Hematopoietic multipotent progenitor cell treated with erythropoietin and hydrocortisone succinate and interleukin-3 and kit ligand, for 8 days (in vitro differentiated cells): ENCODE measurements at places on chromosomes 13 and 19.
A peak's percentile ranks its signal among the peaks of the same experiment; 100 is the strongest.

- peak; percentile 82 for DNase-seq
Observed at GRCh38 chr19:50537769-50538230, 24.1 kb upstream of the ASPDH start.

DNA sequence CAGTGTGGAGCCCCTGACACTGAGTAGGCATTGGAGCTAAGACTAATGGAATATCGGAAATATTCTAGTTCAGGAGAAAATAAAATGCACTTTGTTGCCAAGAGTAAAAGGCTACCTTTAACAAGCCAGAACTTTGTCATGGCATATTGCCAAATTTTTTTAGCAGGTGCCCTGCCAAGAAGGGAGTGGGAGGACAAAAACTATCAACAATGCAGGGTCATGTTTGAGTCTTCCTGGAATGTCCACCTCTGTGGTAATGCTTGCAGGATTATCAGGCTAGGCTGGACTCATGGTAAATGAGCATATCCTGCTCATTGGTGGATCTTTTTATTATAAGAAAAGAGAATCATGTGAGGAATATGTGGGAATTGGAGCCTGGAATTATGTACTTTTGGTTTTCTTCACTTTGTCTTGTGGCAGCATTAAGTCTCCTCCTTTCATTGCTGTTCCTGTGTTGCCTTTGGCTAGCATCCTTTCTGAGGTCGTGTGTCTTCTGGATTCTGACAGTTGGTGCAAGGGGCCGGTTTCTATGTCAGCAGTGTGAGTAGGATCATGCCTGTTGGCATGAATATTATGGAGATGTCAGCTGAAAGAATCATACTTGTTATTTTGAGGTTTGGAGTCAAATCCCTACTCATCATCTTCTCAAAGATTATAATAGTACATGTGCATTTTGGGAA, 122.9 kb upstream of the SPRY2 start:
- no peak for DNase-seq

GRCh38 chr19:38596057-38596981, 21.4 kb downstream of the MAP4K1 start:
- no peak for DNase-seq

- DNase-seq = peak; percentile 38
Observed at GRCh38 chr13:36344173-36344572, 2.0 kb downstream of the SPART start.

DNA sequence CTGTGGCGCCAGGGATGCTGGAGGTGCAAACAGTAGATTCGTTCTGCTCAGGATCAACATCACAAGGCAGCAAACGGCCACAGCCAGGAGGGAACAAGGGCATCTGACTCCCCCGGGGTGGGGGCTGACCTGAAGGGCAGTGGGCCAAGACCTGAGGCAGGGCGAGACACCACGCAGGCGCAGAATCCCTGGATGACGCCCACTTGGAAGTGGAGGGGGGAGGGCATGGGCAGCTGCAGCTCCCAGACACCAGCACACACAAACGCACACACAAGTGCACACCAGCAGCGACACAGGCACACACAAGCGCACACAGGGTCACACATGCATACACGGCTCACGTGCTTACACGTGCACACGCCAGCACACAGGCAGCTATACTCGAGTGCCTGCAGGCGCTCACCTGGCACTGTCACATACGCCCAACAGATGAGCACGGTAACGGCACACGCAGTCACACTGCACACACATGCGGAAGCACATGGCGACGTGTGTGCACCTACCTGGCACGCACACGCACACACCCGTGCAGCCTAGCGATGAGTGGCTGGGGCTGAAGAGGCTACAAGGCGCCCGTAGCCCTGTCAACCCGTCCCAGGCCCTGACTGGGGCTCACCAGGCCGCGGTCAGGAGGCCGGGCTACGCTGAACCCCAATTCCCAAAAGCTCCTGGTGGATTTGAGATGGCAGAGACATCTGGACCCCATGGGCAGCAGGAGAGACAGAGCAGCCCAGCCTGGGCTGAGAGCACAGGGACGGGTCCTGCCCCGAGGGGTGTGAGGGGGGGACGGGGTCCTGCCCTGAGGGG, 5.5 kb downstream of the C2CD4C start:
- no peak for DNase-seq

DNA sequence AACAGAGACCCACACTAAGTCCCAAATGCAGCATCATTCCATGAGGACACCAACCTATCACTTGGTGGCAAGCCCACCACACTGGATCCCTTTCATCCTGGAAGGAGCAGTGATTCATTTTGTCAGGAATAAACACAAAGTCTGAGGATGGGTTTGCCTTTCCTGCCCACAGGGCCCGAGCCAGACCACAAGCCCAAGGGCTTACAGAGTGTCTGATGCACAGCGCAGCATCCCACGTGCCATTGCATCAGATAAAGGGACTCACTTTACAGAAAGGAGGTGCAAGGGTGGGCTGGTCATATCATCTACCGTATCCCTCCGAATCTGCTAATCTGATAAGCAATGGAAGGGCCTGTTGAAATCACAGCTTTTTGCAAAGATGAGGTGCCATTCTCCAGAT, 12.2 kb upstream of the KCTD15 start:
- DNase-seq = no peak

GRCh38 chr19:18304458-18305310, 18.2 kb downstream of the LSM4 start:
- peak; percentile 79 for DNase-seq

DNA sequence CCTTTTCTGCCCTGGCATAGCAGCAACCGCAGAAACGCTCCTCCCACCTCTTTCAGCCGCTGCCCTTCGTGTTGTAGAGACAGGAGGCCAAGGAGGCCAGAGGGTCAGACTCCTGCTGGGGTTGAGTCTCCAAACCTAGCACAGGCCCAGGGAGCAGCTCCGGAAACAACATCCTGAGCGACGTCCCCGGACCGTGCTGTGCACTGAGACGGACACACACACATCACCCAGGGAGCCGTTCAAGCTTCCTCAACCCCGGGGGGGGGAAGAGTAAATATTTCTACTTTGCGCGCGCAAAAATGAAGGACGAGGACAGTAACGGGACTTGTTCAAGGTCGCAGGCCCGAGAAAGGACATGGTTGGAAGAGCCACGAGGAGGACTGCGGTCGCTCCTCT, 657 bp downstream of the ZNF550 start:
- DNase-seq = peak; percentile 48

DNA sequence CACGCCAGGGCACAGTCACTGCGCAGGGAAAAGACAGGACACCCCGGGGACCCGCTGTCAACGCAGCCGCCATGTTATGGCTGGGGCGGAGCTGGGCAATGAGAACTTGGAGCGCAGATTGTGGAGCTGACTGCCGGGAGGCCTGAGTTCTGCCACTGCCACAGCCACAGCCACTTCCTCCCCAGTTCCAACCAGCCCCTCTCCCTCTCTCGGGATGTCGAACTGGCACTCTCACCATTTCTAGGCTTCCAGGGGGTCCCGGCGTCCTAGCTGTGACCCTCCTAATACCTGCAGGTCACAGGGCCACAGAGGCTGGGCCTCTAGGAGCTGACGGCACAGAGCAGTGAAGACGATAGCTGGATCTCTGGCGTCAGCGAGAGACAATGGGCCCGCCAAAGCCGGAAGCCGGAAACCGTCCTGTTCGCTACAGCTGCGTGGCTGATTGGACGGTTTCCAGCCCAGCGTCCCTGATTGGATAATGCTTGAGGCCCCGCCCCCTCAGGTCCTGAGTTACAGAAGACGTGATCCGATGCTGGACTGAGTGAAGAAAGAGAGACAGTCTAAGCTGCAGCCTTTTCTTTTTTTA, at the start of gene ZNF506:
ZNF506 (minus strand) TSS at position 385 of the 586 bp plus-strand sequence; CDS start at position 238, 147 bp downstream.
- DNase-seq = peak; percentile 91

- peak; percentile 35 for DNase-seq
Observed at GRCh38 chr13:100721885-100722512, 47.4 kb upstream of the TMTC4 start.

- DNase-seq = no peak
Observed at GRCh38 chr13:113998781-113999617, 25.1 kb upstream of the C13orf46 start.

- no peak for DNase-seq
Observed at GRCh38 chr19:41529484-41530183, 46.3 kb upstream of the CEACAM21 start.

- no peak for DNase-seq
Observed at GRCh38 chr13:30442926-30443325, 20.6 kb downstream of the UBE2L5 start.

- DNase-seq = no peak
Observed at GRCh38 chr13:110331362-110331761, 24.3 kb downstream of the COL4A2 start.

- DNase-seq = no peak
Observed at GRCh38 chr13:96783057-96783456, 211.2 kb downstream of the OXGR1 start.

- no peak for DNase-seq
Observed at GRCh38 chr19:15998166-15998565, 49.4 kb downstream of the OR10H4 start.

DNA sequence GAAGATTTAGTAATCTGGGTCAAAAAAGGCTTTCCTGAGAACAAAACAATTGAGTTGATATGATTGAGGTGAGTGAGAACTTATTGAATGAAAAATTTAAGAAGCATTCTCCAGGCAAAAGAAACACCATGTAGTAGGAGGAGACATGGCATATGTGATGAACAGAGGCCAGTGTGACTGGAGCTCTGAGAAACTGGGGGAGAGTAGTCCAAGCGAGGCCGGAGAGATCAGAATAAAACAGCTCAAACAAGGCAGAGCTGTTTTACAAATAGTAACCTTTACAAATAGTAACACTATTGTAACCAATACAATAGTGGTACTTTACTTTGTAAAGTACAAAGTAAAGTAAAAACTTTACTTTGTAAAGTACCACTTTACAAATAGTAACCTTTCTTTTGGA, 1159.1 kb downstream of the PCDH9 start:
- DNase-seq = no peak

DNA sequence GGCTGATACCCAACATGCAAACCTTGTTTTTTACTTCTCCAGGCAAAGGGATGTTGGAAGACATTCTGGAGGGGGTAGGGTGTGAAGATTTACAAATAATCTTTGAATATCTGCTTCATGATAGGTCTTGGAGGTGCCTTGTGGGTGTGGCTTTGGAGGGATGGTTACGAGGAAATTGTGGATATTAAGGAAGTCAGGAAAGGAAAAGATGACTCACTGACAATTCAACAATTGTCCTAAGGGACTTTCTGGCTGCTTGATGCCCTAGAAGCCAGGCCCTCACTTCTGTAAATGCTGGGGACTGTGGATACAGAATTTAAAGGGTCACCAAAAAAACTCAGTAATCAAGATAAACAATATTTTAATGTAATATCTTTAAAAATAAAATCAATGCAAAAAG, 37.4 kb upstream of the ZNF527 start:
- DNase-seq = no peak

DNA sequence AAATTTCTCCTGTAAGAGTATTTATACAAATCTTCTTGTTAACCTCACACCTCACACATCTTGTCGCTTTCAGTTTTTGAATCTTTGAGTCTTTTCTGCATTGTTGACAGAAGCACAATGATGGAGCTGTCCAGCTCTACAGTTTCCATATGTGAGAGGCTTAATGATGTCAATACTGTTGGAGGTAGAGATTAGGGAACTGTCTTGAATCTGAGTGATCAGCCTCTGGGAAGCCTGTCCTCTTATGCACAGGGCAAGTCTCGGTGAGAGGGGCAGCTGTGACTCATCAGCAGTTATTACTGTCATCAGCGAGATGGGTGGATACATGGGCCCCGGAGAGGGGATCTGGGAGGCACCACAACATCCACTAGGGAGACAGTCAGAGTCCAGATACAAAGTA, 4.6 kb upstream of the ITGBL1 start:
- no peak for DNase-seq

- no peak for DNase-seq
Observed at GRCh38 chr13:26855071-26855470, 94.5 kb upstream of the GPR12 start.

- no peak for DNase-seq
Observed at GRCh38 chr13:55893540-55893939, 1247.2 kb upstream of the PRR20A start.

- DNase-seq = no peak
Observed at GRCh38 chr13:79645569-79645968, 164.6 kb downstream of the NDFIP2 start.

- no peak for DNase-seq
Observed at GRCh38 chr13:97253581-97254293, 31.6 kb downstream of the MBNL2 start.

- DNase-seq = no peak
Observed at GRCh38 chr19:46803555-46803954, 15.2 kb upstream of the SLC1A5 start.

DNA sequence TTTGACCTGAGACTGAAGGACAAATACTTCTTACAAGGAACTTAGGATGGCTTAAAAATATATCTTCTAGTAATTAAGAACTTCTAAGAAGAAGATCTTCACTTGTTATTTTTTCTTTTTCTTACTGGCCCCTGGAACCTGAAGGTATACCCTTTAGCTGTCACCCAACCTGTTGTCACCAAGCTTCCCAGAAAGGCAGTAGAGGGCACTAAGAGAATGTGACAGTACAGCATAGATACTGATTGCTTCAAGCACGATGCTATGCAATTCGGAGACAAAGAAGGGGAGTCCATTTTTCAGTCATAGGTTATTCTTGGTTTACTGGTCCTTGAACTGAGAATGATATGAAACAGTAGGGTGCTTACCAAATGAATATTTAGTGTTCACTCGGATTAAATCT, 208.3 kb upstream of the PCDH9 start:
- DNase-seq = peak; percentile 29

DNA sequence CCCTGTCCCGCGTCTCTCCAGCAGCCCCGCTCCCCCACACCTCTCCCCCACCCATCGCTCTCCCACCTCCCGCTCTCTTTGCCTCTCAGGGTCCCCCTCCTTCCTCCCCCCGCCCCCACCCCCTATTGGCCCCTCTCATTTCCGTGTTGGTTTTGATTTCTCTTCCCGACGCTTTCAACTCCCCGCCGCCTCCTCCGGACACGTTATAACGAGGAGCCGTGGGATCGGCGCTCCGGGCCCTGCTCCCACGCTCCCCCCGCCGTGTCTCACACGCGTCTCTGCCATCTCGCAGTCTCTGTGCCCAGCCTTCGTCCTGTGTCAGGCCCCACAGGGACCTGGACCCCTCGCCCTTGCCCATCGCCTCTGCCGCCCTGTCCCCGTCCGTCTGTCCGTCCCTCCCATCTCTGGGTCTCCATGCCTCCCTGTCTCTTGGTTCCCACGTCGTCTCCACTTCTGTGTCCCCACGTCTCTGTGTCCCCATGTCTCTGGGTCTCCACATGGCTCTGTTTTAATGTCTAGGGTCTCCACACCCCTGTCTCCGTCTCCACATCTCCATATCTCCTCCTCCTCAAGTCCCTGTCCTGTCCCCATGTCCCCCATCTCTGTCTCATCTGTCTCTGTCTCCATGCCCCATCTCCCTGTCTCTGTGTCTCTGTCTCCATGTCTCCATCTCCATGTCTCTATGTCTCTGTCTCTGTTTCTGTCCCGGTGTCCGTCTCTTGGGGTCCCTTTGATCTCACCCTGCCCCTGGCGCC, 13.1 kb downstream of the ERFL start:
- no peak for DNase-seq

- DNase-seq = no peak
Observed at GRCh38 chr13:91323349-91323748, 24.1 kb upstream of the MIR17HG start.

GRCh38 chr19:36460046-36460445, 29.3 kb downstream of the ZNF566 start:
- no peak for DNase-seq

- DNase-seq = peak; percentile 22
Observed at GRCh38 chr19:49441210-49441959, at the start of gene SLC17A7. Gene SLC17A7 (minus strand): TSS chr19:49441527. CDS start chr19:49441379, 148 bp downstream.

- DNase-seq = no peak
Observed at GRCh38 chr19:35650581-35650980, 2.5 kb downstream of the COX6B1 start.
